ENCODE measurements at places on chromosomes 11 and 22.
A peak's percentile ranks its signal among the peaks of the same experiment; 100 is the strongest.

DNA sequence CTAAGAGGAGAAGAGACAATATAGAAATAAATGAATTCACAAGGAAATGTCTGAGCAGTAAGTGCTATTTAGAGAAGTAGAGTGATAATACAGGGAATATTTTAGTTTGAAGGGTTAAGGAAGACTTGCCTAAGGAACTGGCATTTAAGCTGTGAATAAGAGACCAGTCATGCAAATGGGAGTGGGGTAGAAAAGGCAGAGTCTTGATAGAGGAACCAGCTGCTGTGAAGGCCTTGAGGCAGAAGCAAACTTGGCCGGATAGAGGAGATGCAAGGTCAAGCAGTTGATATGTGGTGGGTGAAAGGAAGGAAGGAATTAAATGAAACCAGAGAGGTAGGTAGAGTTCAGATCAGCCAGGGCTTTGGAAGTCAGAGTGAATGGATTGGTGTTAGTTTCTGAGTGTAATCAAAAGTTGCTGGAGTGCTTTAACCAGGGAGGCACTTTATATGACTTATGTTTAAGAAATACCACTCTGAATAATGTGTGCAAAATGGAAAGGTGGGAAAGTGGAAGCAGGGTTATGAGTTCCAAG lies 198.4 kb upstream of the SESN3 start:
- DNase-seq = no peak

DNA sequence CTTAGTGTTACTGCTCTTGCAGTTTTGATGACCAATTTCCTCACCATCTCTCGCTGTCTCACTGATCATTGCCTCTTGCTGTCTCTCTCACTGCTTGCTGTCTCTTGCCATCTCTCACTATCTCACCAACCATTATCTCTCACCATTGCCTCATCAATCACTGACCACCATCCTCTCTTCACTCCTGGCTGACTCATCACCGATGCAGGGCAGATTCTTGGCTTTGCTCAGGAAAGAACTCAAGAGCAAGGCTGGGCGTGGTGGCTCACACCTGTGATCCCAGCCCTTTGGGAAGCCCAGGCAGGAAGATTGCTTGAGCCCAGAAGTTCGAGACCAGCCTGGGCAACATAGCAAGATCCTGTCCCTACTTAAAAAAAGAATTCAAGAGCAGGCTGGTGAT lies 66.3 kb upstream of the SYN3 start:
- DNase-seq = no peak

GRCh38 chr11:19660076-19660475 lies 52.6 kb upstream of the NAV2 start:
- DNase-seq = no peak

GRCh38 chr11:10575346-10576034 lies 7.0 kb upstream of the LYVE1 start:
- DNase-seq = no peak

GRCh38 chr22:37343863-37344734 lies 61.8 kb downstream of the CYTH4 start:
- DNase-seq = no peak

DNA sequence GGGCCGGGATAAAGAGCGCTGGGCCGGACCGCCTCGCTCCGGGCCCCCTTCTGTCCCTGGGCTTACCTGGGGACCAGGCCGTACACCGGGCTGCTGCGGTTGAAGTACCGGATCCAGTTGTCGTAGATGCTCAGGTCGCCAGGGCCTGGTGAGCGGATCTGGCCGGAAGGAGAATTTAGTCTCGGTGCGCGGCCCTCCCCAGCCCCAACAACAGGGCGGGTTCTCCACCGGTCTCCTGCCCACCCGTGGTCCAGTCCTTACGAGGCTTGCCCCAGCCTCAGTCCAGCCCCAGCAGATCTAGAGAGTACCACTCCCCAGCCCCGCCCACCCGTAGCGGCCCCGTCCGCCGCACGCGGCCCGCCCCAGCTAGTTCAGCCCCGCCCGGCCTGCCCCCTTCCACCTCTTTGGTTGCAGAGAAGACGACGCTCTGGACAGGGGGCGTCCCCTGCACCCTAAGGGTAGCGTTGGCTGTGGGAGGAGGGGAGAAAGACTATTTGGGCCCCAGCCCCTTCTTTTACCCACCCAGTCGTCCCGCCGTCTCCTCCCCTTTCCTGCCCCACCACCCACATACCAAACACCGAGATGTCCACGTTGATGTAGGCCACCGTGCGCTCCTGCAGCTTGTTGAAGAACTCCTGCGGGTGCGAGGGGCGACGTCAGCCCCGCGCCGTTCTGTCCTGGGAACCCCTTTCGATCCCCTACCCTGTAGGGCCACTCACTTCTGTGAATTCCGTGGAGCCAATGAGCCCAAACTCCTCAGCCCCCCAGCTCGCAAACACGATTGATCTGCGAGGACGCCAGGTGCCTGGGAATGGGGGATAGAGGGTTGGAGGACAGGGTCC lies 6.8 kb downstream of the SAC3D1 start:
- no peak for DNase-seq

DNA sequence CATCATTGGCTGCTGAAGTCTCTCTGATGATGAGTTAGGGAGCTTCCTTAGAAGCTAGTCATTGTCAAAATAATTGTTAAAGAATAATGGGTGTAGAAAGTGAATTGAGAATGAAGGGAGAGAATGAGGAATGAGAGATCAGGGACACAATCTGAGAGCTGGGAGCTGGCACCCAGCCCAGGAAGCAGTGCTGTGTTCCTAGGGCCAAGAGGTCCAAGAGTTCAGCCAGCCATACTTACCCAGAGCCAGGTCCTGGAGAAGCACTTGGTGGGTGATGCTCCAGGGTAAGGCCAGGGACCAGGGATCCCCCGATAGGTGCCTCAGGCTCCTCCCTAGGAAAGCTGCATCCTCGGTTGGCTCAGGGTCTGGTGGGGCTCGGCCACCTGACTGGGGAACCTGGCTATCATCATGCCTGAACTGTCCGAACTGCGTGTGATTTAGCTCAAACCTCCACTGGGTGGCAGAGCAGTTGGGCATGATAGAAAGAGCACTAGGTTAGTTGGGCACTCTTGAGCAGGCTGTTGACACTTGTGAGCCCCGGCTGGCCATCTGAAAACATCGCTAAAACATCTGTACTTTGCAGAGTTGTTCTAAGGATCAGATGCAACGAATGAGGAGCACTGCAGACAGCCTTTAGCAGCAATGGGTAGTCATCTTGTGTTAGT lies 123.9 kb upstream of the NCAM1 start:
- DNase-seq = peak; percentile 23

DNA sequence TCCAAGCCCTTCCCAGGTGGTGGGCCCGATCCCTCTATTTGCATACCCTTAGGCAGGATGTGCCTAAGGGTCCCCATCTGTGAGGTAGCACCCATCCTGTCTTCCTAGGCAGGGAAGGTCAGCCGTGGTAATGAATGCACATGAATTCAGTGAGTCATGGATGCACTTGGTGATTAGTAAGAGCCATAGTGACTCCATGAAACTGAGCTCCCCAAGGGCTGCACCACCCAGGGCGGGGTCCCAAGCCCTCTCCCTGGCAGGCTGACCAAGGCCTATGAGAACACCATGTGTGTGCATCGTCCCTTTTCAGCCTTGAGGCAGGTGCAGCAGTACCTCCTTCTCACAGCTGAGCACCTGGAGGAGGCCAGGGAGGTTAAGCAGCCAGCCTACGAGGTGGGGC lies 15.6 kb upstream of the SUSD2 start:
- DNase-seq = no peak
